Activated CD4-positive, alpha-beta T cell treated with anti-CD3 and anti-CD28 coated beads, Interleukin-2, Interleukin-6, amounts not matched to agents 100 ng/mL and 50 ng/mL, durations not matched to agents 16 hours and 8 hours (primary cell): ENCODE measurements at places on chromosomes 13 and 19.

GRCh38 chr13:68727165-68727564 is 1380.5 kb upstream of the ATXN8OS start:
- no peak for DNase-seq

- DNase-seq: no peak
Observed at GRCh38 chr13:74625541-74625940, 491.3 kb upstream of the KLF12 start.

GRCh38 chr19:58355908-58356765 is 2.8 kb upstream of the A1BG start:
- DNase-seq: peak; percentile 45

DNA sequence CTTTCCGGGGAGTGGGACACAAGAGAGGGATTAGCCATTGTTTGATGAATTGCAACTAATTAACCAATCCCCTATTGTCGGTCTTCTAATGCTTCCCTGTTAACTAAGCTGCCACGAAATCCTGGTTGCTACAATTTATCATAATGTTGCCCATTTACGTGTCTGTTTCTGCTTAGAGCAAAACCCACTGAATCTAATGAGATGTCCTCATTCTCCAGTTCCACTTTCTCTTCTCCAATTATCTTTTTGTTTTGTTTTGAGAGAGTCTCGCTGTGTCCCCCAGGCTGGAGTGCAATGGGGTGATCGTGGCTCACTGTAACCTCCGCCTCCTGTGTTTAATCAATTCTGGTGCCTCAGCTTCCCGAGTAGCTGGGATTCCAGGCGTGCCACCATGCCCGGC is 5.2 kb upstream of the DPP9 start:
- DNase-seq: no peak

DNA sequence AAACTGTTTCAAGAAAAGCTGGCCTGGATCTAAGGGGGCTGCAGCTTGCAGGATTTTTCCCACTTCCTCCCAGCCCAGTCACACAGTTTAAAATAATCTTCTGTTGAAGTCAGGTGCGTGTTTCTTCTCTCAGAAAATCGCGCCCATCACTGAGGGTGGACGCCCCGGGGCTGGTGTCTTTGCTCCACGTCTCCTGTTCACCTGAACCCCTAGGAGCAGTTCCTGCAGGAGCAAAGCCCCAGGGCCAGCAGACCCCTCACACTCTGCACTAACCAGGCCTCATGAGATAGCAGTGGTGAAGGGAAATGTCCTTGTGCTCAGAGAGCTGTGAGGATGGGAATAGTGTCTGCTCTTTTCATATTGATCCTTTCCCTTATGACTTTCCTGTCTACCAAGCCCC is 920 bp upstream of the SIGLEC7 start:
- no peak for DNase-seq

DNA sequence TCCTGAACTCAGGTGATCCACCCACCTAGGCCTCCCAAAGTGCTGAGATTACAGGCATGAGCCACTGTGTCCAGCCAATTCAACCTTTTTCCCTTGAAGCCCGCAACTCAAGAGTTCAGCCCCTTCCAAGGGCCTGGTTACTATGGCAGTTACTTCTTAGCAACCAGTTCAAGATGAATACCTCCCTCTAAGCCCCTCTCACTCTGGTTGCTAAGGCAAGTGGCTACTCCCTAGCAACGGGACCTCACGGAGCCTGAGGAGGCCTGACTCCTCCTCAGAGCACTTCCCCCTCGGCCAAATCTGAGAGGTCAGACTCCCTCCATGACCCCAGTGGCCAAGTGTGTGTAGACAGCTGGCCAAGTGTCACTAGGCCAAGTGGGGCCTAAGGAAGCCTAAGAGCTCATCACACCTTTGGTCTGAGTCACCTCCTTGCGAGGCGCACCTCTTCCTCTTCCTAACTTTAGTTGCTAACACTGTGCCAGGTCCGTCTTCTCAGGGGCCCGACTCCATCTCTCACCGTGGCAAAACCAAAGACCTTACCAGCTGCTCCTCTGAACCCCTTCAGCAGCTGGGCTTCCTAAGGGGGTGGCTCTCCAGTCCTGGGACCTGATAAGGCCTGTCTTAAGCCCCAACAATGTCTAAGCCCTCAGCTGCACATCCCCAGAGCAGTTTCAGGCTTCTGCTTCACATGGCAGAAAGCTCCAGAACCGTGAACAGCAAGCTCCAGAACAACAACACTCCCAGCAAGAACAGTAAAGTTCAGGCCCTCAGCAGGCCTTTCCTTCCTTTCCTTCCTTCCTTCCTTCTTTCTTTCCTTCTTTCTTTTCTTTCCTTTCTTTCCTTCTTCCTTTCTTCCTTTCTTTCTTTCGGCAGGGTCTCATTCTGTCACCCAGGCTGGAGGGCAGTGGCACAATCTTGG is 9.6 kb downstream of the CD37 start:
- DNase-seq: no peak

GRCh38 chr19:19820774-19821320 is 703 bp downstream of the ZNF506 start:
- peak; percentile 7 for DNase-seq

- no peak for DNase-seq
Observed at GRCh38 chr19:18514800-18515682, 6.8 kb downstream of the ELL start.

DNA sequence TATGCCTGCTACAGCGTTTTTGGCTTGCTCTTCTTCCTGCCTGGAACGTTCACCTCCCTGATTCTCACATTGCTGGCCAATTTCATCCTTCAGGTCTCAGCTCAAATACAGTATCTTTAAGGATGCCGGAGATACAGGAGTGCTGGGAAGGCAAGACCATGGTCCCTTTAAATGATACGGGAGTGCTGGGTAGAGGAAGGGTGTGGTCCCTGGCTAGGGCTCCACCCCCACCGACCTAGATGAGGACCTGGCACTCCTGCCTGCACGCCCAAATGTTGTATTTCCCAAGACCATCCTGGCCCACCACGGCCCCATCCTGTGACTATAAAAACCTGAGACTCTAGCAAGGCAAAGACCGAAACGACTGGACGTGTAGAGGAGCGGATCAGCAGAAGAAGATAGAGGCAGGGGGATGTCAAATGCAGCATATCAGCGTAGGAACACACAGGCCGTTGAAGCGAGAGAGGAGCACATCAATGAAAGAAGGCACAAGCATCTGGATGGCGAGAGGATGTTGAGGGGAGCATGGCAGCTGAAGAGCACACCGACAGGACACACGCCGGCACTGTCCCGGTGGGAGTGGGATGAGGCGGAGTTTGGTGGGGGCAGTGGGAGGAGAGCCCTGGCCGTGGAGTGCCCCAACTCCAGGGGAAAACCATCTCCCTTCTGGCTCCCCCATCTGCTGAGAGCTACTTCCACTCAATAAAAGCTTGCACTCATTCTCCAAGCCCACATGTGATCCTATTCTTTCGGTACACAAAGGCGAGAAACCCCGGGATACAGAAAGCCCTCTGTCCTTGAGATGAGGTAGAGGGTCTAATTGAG is 74.0 kb downstream of the PCDH9 start:
- DNase-seq: no peak

- DNase-seq: no peak
Observed at GRCh38 chr19:33405553-33406461, 32.3 kb downstream of the CEBPG start.

GRCh38 chr13:102830646-102831045 is 15.2 kb upstream of the ERCC5 start:
- DNase-seq: no peak

- no peak for DNase-seq
Observed at GRCh38 chr19:5579697-5580096, 11.9 kb upstream of the TINCR start.

DNA sequence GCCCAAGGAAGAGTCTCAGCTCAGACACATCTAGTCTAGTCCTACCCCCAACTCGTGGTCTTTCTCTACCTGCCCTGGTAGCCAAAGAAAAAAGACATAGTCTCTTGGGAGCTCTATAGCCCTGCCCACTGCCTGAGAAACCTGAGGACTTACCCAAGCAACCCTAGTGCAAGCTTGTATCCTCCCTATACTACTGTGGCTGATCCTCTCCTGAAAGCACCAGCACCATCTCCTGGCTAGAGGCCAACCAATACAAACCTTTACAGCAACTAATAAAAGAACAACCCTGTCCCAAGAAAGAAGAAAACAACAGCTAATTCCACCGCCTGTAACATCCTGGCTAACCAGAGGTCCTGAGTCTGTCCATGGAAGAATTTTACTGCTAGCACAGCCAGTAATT is 532.4 kb downstream of the SLITRK6 start:
- no peak for DNase-seq

GRCh38 chr19:54937926-54938325 is 9.4 kb downstream of the NLRP7 start:
- peak; percentile 57 for DNase-seq

DNA sequence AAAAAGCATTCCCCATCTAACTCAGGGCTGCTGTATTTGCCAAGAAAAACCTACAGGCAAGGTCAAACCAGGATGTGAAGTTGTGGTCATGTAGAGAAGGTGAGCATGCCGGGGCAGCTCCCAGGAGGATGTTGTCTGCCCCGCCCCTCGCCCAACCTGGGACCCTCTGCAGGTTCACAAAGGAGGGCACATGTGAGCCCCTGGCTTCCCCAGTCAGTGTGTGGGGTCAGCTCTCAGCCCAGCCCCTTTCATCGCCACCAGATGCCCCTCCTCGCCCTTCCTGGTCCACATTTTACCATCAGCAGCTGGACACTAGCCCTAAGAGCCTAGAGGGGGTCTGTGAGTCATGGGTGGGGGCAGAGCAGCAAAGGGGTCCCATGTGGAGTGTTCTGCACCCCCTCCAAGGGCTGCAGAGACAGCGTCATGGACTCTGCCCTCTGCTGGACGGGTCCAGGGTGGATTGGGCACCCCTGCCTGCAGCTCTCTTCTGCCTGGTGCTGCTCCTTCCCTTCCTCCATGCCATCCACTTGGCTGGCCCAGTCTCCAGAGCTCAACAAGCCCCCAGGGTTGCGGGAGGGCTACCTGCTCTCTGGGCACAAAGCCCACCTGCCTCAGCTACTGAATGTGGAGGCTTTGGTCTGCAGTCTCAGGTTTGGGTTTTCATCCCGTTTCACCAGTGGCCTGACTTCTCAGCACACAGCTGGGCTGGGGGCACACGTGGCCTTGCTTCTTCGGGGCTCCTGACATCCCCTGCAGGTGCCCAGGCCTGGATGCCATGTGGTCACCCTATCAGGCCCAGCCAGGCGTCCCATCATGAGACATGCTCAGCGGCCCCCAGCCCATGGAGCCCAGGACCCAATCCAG is 3.7 kb downstream of the PLEKHF1 start:
- no peak for DNase-seq

GRCh38 chr13:48731957-48732569 is 78.3 kb downstream of the CYSLTR2 start:
- DNase-seq: peak; percentile 70

- no peak for DNase-seq
Observed at GRCh38 chr13:103516015-103516795, 450.0 kb upstream of the SLC10A2 start.

GRCh38 chr13:80865329-80865728 is 524.4 kb upstream of the SPRY2 start:
- DNase-seq: no peak

- no peak for DNase-seq
Observed at GRCh38 chr13:80180740-80181355, 160.1 kb downstream of the SPRY2 start.

GRCh38 chr19:45171211-45171623 is 6.8 kb downstream of the TRAPPC6A start:
- DNase-seq: peak; percentile 65

GRCh38 chr13:109665240-109665639 is 121.1 kb downstream of the IRS2 start:
- DNase-seq: no peak

- DNase-seq: peak; percentile 70
Observed at GRCh38 chr13:44815623-44816022, 173.6 kb downstream of the NUFIP1 start.

DNA sequence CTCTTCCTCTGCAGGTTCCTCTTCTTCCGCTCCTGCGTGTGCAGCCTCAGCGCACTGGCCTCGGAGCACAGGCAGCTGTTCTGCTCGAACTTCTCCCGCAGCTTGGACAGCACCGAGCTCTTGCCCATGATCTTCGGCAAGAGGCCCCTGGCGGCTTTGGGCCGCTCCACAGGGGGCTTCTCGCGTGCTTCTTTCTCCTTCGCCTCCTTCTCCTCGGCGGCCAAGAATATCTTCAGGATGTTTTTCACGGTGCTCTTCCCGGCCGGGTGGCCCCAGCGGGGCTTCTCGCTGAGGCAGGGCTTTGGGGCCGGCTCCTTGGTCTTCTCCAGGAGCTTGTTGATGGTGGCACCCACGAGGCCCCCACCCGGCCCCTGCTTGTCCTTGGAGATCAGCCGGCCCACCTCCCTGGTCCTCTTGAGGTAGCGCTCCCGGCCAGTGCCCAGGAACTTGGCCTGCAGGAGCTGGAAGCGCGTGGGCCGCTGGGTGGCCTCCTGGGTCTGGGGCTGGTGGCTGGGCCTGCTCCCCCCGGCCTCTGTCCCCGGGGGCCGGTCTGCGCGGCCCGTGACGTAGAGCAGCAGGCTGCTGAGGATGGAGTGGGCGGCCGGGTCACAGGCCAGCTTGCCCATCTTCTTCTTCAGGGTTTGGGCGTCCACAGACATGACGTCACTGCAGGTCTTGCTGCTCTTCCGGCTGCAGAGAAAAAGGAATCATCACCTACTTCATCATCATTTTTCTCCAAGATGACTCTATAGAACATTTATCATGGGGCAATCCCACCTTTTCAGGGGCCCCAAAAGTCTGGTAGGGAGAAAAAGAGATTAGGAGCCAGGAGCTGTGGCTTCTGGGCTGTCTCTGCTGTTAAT is 43.8 kb upstream of the GRTP1 start:
- no peak for DNase-seq

- DNase-seq: no peak
Observed at GRCh38 chr19:52936151-52936953, 13.1 kb upstream of the ZNF888 start.

DNA sequence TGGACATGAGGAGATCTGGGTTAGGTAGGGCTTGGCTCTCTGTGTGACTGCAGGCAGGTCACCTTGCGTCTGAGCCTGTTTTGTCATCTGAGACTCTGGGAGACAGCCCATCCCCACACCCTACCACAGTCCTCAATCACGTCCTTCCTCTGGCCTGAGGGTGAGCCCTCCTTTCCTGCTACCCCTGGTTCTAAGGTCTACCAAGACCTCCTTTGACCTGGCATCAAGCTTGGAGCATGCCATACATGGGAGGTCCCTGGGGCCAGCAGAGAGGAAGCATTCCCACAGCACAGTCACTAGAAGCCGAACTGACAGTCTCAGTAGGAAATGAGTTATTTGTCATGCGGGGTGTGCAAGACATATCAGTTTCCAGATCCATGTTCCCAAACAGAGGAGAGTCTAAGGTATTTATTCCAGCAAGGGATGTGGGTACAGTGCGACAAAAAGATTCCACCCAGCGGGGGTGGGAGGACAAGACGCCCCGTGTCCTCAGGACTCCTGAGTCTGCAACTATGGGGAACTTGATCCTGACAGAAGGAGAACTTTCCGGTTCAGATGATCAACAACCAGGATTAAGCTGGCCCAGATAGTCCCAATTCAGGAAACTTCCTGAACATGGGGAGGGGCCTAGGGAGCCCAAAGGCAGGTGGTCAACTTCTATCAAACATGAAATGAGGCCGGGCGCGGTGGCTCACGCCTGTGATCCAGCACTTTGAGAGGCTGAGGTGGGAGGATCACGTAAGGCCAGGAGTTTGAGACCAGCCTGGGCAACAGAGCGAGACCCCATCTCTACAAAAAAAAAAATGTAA is 9.5 kb downstream of the ARRDC2 start:
- no peak for DNase-seq

- DNase-seq: no peak
Observed at GRCh38 chr19:3548606-3549005, 8.8 kb downstream of the MFSD12 start.
